ENCODE measurements at places on chromosomes 5 and 9.

GRCh38 chr5:143671674-143672569 is 140.0 kb upstream of the HMHB1 start:
- DNase-seq, result no peak

- no peak for DNase-seq
Measured at GRCh38 chr9:115357821-115358220, 239.9 kb upstream of the TNC start.

- DNase-seq, result no peak
Measured at GRCh38 chr5:98564836-98565235, 208.6 kb upstream of the RGMB start.

DNA sequence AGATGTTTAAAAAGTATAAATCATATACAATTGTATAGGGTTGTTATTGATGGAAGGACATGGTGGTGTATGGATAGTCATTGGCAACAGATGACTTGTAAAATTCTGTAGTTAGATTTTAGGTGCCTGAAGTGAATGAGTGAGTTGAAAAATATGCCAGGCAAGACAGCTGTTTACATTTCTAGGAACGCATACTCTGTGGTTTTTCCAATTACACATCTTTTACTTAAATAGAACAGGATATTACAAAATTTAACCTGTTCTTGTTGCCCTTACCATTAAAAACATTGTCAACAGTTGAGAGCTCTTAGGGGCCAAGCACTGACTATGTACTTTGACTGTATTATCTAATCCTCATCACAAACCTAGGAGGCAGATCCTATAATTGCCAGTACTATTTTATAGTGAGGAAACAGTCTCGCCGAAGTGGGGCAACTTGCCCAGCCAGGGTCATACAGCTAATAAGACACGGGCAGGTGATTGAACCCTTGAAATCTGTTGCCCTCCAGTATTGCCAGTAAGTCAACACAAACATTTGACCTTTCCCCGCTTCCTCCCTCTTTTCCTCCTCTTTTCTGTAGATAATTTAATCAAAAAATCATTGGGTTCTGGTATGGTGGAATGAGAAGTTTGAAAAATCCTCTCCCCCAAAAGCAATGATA is 88.6 kb downstream of the MACROH2A1 start:
- no peak for DNase-seq

DNA sequence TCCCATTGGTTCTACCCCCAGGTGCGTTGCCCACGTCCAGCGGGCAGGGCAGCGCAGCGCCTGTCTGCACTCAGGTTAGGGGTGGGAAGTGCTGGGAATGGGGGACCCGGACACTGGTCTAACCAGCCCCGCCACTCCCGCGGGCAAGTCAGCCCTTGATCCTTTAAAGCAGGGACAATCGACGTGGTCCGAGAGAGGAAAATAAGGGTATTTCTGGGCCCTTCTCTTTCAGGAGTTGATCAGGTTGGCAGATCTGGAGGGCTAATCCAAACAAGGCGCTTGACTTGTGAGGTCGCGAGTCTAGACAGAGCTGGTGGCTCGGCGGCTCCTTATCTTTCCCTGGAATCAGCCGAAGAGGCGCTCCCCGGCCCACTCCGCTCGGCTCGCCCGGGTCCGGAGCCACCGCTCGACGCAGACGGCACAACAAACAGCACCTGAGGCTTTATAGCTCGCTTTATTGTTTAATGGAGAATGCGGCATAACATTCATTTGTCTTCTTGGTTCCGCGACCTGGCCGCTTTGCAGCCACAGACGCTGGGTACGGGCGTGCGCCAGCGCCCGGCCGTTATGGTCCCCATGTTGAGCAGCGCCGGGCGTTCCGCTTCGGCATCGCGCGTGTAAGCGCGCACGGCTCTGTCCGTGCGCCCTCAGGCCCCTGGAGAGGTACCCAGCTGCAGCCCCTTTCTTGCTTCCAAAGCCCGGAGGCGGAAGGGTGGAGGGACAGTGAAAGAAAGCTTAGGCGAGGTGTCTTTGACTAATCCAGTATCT is 15.8 kb downstream of the ISL1 start:
- DNase-seq, result no peak

- DNase-seq, result no peak
Measured at GRCh38 chr9:104780796-104781395, 17.0 kb downstream of the NIPSNAP3B start.

DNA sequence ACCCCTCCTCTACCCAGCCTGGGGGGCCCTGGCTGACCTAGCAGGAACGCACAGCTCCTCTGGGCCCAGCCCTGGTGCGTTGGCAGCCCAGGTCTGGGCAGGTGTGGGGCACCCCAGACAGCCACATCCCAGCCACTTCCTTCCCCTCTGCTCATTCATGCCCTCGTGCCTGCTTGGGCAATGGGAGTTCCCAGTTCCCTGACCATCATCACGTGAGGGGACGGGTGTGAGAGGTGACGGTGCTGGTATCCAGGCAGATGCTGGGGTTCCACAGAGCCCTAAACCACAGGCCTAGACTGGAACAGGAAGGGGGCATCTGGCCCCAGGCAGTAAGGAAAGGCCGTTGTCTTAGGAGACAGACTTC is 8.4 kb downstream of the RALGDS start:
- peak; percentile 90 for DNase-seq

GRCh38 chr9:37944671-37945481 is 40.9 kb upstream of the SLC25A51 start:
- no peak for DNase-seq

Data from CD4-positive, alpha-beta T cell treated with Interferon gamma for 1 hour (primary cell).